Caudate nucleus (tissue), 63 donors: ENCODE measurements at places on chromosomes 2 and 18.

- no peak for DNase-seq
Measured at GRCh38 chr18:78984941-78985784, 5.5 kb downstream of the SALL3 start.

GRCh38 chr18:37464257-37464656 is 101.3 kb downstream of the CELF4 start:
- DNase-seq: no peak

GRCh38 chr2:74201596-74201995 is 3.2 kb downstream of the MTHFD2 start:
- no peak for DNase-seq

DNA sequence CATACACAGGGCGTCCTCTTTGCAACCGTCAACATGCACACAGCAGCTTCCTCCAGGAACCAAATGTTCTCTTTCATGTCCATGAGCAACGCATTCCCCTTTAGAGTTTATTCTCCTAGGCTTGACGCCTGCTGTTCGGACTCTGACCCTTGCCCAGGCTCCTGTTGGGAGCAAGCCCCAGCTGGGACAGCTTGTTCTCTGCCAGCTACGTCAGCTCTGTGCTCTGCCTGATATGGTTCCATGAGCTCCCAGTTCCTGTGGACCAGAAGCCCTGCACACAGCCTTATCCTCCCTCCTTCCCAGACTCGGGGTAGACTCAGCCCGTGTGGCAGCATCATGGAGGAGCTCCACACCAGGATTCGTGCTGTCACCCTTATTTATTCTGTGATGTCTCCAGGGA is 253.1 kb upstream of the PXDN start:
- DNase-seq: no peak

GRCh38 chr2:60596411-60596810 is 43.0 kb upstream of the BCL11A start:
- no peak for DNase-seq

DNA sequence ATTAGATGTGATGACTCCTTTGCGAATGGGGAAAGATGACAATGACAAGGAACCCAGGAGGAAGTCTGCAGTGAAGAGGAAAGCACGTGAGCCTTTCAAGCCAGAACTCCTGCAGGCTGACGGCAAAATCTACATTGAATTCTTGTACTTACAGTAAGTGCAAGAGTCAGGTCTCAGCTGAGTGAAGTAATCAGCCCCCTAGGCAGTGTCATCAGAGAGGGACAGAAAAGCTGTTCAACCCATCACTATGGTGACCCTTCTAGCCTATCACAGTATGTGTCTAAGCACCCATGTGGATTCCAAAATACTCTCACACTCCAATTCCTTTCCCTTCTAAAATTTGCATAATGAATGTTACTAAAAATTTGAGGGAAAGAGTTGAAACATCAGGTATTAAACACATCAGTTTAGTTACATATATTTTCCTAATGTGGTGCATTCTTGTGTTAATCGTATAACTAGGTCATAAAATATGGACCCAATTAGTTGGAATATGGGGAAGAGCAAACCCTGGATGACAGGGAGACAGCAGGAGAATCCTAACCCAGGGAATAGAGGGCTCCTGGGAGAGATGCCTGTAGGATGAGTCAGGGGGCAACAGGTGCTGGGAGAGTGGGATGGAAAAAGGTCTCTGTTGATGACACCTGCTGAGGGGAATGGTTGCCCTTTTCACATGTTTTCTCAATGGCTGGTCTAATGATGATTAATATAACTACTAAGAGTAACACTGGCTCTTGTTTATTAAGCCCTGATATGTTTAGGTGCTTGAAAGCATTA is 39.5 kb downstream of the VWC2L start:
- no peak for DNase-seq

DNA sequence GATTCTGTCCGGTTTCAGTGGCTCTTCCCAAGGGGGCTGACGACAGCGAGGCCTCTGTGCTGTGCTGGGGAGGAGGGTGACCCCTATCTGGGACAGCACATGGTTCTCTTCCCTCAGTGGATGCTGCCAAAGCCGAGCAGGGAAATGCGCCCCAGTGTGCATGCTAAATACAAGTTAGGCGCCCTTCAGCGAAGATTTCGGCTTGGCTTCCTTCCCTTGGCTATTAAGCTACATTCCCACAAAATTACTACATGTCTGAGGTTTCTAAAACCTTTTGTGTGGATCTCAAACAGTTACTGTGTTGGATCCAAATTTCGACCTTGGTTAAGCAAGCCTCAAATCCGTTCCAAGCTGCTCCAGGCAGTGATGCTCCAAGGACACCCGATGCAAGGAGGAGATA is 440.3 kb downstream of the NRXN1 start:
- peak; percentile 82 for DNase-seq

GRCh38 chr2:19228181-19228593 is 130.2 kb downstream of the OSR1 start:
- no peak for DNase-seq

DNA sequence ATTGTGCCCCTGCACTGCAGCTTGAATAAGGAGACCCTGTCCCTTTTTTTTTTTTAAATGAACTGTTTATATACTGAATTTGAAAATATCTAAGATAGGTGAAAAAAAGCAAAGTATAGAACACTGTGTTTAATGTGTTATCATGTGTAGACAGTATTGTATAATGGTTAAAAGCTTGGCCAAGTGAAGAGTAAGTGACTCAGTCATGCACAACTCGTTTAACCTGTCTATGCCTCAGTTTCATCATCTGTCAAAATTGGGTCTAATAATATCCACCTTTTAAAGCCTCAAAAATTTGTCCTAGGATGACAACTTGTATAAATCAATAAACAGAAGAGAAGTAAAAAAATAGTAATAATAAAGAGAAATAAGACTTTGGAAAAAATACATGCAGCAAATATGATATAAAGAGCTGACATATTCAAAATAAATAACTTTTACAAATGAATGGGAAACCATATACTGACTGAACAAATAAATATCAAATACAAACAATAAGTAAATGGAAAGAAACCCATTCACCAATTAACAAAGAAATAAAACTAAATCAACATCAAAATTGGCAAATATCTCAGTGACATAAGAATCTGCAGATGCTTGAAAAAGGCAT is 113.7 kb downstream of the C2orf74 start:
- no peak for DNase-seq

- no peak for DNase-seq
Measured at GRCh38 chr2:144248350-144249034, 271.4 kb downstream of the ZEB2 start.

GRCh38 chr2:73825408-73825807 is 3.4 kb upstream of the STAMBP start:
- DNase-seq: no peak

DNA sequence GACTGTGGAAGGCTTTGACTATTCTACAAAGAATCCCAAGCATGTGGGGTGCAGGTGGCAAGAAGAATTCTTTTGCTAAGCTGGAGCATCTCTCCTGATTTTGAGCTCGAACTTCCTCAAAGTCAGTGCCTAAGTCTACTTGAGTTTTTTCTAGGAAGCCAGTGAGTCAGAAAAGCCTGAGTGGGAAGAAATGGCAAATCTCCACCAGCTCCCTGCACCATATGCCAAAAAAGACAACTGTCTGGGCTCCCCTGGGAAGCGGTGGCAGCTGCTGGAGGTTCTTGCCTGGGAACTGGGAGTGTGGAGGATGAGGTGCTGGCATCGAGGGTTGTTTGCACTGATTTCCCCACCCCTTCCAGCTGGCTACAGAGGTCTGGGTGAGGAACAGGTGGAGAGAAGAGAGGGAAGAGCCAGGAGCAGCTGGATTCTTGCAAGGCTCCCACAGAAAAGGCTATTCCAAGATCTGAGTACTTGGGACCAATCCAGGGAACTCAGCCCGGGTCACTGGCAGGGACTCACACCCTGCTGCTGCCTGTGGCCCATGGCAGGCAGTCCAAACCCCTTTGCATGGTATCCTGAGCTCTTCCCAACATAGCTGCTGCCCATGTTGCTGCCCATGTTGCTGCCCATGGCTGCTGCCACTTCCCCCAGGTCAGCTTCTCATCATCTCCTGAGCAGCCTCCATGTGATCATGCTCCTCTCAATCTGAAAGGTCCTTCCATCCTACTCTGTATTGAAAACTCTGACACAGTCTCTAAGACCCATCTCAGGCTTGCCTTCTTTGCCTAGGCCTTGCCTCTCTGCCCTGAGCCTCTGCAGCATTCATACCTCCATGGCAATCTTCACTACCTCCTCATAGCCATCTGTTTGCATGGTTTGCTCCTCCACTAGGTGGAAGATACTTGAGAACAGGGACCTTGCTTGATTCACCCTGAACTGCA is 128.3 kb upstream of the SPATS2L start:
- DNase-seq: no peak

GRCh38 chr2:42317486-42317885 is 43.5 kb downstream of the COX7A2L start:
- DNase-seq: no peak

DNA sequence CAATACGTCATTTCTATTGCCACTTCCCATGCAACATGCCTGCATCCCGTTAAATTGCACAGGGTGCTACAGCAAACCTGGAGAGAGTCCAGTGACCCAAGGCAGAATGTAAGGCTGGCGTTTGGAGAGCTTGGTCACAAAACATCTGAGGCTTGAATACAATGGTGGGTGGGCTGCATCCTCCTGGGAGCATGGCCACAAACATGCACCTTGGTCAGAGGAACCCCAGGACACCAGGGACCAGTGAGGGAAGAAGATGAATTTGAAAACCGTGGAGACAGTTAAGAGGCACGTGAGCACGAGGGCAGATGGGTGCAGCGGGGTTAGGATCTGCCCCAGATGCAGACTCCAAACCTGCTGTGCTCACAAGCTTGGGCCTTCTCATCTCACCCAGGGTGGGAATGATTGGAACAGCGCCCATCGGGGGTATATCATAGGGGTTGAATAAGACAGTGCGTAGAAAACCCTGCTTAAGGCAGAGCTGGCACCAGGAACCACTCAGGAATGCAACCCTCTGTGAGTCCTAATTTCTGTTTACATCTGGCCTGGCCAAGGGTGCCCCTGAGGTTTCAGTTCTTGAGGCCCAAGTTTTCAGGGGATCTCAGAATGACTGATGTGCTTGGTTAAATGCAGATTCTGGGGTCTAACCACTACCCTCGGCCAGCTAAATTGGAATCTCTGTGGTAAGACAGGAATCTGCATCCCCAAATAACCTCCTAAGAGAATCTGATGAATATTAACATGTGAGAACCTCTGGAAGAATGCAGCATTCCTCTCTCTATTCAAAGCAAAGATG is 97.2 kb downstream of the ARL4C start:
- no peak for DNase-seq

DNA sequence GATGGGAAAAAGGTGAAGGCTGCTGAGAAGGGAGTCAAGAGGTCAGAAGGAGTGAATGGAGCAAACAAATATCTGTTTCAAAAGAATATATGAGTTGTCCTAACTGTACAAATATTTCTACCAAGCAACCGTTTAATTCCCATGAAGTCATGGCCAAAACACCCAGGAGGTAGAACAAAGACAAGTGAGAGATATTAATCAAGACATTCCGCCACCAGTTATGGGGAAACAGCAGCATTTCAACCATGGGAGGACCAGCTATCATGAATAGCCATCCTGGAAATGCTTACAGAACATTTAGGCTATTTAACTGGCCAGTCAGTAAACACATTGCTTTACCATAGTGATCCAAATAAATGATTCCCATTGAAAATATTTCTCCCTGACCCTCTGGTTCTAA is 396.3 kb downstream of the IRS1 start:
- no peak for DNase-seq

- no peak for DNase-seq
Measured at GRCh38 chr2:232533944-232534710, 5.4 kb upstream of the CHRNG start.

DNA sequence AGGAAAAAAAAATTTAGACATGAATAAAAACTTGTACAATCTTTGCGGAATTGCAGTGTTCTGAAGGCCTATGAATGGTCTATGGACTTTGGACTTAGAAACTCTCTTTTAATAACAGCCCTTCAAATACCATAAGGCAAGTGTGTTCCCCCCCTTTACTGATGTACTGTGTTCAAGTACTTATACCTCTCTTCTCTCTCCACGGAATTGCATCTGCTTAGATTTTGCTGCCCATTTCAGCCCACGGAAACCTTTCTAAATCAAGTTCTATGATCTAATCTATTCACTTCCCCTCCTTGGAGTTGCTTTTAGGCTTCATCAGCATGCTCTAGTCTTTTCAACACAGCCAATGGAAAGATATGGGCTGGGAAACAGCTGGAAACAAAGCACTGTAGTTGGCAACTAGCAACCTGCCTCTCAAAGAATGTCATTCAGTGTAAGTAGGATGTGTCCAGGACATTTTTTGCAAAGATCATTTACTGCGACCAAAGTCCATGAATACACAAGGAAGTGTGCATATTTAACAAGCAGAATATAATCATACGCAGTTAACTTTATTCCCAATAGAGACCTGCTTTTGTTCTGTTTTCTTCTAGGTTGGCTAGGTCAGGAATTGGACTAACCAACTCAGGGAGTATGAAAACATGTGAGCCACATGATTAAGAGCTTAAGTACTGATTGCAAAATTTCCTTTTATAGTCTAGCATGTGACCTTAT is 58.0 kb downstream of the SLC40A1 start:
- DNase-seq: no peak

DNA sequence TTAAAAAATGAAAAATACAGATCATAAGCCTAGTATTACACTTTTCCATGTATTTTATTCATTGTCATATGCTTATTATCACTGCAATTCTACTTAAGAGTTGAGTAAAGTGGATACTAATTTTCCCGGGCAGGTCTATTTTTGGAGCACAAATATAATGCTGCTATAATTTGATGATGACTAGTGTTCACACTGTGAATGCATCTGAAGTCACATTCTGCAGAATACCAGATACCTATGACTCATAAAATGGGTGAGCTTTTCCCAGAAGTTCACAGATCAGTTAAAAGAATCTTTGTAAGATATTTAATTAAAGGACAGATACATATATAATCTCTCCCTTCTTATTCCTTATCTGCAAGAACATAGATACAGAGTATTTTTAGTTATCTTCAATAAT is 79.8 kb upstream of the MC4R start:
- DNase-seq: no peak

- DNase-seq: no peak
Measured at GRCh38 chr2:128309280-128310093, 9.2 kb downstream of the HS6ST1 start.

- no peak for DNase-seq
Measured at GRCh38 chr18:76679945-76680344, 142.4 kb upstream of the ZNF236 start.
